ENCODE measurements at places on chromosomes 16 and 17.

GRCh38 chr17:38900978-38901656 is 24.3 kb upstream of the LASP1NB start:
- DNase-seq, result no peak

- no peak for DNase-seq
These were observed 26.9 kb upstream of the LITAF start for GRCh38 chr16:11613381-11614303.

- no peak for DNase-seq
These were observed 65.8 kb upstream of the SMIM36 start for GRCh38 chr17:55576996-55577586.

DNA sequence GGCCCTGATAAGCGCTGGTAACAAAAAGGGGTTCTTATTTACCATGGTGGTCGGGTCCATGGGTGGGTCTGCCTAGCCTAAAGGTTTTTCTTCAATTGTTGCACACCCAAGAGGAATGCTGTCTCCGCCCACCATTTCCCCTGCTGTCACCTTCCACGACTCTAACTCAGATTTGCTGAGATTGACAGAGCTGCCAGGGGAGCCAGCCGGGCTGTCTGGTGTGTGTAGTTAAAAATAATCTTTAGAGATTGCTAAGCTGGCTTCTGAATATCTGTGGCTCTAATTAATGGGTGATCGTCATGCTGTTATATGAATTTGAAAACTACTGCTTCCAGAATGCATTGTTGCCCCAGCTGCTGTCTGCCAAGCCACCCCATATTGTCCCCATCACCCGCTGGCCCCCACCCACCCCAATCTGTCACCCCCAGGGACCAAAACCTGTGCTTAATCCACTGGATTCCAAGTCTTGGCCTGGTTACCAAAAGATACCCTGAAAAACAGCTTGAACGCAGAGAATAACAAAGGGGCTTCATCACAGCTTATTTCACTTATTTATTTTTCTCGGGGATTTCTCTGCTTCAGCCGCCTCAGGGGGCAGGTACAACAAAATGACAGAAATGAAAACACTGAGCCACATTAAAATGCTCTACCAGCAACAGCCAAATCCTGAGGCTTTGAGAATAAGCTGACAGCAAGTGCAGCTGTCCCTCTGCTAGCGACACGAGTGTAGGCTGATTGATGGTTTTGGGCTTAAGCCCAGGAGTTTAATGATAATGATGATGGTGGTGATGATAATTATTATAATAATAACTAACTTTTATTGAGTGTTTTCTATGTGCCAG is 46.1 kb upstream of the NLK start:
- DNase-seq, result no peak

DNA sequence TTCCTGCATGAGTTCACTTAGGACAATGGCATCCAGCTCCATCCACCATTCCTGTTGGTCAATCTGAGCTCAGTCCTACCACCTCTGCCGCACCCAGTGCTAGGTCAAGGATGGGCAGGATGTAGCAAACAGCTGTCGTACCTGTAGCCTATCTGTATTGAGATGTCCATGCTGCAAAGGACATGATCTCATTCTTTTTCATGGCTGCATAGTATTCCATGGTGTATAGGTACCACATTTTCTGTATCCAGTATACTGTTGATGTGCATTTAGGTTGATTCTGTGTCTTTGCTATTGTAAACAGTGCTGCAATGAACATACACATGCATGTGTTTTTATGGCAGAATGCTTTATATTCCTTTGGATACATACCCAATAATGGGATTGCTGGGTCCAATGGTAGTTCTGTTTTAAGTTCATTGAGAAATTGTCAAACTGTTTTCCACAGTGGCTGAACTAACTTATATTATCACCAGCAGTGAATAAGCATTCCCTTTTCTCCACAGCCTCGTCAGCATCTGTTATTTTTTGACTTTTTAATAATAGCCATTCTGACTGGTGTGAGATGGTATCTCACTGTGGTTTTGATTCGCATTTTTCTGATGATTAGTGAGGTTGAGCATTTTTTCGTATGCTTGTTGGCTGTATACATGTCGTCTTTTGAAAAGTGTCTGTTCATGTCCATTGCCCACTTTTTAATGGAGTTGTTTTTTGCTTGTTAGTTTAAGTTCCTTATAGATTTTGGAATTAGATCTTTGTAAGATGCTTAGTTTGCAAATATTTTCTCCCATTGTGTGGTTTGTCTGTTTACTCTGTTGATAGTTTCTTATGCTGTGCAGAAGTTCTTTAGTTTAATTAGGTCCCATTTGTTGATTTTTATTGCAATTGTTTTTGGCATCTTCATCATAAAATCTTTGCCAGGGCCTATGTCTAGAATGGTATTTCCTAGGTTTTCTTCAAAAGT is 7.2 kb upstream of the MRTFB start:
- DNase-seq, result no peak

DNA sequence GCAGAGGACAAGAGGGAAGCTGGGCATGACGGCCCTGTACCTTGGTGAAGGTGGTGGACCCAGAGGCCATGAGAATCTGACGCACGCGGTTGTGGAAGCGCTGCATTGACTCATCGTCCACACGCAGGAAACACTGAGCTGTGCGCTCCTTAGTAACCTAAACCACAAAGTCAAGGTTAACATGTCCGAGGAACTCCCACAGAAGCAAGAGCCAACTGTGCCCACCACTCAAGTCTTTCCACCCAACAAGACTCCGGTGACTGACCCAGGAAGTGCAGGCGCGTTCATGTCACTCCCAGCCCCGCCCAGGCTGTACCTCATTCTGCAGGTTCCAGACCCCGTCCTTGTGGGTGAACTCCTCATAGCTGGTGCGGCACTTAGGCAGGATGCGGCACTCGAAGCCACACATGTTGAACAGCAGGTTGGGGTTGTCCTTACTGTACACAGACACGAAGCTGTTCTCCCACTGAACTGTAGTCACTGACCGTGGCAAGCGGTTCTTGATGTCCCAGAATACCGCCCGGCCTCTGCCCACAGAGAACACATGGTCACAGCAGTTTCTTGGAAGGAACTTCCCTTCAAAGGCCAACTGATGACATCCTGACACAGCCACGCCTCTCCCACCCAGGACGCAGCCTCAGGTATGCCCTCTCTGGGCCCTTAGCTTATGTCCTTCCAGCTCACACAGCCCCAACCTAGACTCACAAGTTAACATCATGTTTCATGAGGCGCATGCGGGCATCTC is 11.5 kb downstream of the PRPF8 start:
- peak; percentile 0 for DNase-seq

GRCh38 chr16:46857368-46857945 is 26.5 kb upstream of the C16orf87 start:
- DNase-seq, result no peak

All from cerebellar nuclear complex (tissue), 1 donor.